ENCODE measurements at places on chromosomes 12 and 14.

DNA sequence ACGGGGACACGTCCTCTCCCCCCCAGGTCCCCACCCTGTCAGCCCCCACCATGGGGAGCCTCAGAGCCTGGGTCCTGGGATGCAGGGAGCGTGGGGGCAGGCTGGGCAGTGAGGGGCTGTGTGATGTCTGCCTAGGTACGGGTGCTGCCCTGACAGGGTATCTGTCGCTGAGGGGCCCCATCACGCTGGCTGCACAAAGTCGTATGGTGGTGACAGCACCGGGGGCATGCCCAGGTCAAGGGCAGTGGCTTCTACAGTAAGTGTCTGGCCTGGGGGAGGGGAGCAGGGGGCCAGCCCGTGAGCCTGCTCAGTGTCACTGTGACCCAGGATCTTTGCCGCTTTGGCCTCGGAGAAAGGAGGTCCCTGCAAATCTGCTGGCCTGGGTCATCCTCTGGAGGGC is 23.3 kb downstream of the PAPLN start:
- no peak for DNase-seq

- DNase-seq = no peak
These were observed 39.9 kb upstream of the BICDL1 start for GRCh38 chr12:119949145-119949544.

DNA sequence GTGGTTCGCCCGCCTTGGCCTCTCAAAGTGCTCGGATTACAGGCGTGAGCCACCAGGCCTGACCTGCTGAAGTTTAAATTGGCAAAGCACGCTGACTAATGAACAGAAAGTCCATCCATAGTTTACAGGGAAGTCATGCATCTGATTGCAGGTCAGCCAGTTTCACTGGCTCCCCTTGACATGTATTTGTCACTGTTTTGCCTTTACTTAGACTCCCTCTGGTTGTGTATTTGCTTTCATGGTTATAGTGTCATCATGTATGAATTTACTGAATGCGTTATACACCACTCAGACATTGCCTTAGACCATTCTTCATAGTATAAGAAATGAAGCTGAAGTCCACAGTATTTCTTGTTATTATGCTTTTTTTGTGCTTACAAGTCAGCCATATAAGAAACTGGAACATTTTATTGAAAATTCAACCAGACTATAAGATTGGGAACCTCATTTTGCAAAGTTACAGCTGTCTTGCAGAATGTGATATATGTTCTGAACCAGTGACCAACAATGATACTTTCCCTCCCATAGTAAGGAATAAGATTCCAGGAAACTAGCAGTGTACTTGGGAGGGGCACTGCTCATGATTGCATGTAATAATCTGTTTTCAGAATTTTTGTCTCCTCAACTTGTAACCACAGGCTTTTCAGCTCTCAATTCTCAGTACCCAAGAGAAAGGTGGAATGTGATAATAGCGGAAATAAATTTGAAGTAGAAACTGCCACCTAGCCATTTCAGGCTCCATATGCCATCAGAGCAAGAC is 51.9 kb upstream of the ATF7IP start:
- no peak for DNase-seq

DNA sequence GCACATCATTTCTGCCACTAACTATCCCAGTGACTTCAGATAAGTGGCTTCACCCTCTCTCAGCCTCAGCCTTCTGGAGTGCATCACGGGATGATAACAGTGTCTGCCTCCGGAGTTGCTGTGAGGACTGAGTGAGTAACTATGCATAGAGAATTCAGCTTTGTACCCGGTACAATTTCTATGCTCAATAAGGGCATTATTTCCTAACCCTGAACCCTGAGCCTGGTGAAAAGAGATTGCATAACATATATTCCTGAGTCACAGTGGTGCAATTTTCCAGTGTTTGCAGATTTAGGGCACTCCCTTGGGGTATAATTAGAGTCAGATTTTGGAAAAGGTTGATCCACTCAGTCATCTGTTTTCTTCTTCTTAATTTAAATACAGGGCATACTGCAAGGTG is 181.1 kb downstream of the PTPN11 start:
- no peak for DNase-seq

- no peak for DNase-seq
These were observed 123.6 kb upstream of the SLC16A7 start for GRCh38 chr12:59472273-59472672.

- DNase-seq = no peak
These were observed 7.5 kb upstream of the PRKAG1 start for GRCh38 chr12:49026101-49026500.

DNA sequence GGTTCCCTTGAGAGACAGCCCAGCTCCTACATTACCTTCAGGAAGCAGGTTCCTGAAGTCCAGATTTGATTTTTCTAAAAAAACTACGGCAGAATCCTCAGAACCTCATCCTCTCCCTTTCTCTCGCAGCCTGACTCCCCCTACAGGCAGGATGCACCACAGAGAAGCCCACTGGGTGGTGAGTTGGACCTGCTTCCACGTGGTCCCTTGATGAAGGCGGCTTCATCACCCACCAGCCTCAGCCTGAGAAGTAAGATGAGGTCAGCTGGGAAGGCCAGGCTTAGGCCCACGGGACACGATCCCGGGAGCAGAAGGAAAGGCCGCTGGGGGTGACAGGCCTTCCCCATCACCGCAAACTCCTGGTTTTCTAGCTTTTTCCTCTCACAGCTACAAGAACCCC is 83.0 kb downstream of the ACTN1 start:
- DNase-seq = no peak

DNA sequence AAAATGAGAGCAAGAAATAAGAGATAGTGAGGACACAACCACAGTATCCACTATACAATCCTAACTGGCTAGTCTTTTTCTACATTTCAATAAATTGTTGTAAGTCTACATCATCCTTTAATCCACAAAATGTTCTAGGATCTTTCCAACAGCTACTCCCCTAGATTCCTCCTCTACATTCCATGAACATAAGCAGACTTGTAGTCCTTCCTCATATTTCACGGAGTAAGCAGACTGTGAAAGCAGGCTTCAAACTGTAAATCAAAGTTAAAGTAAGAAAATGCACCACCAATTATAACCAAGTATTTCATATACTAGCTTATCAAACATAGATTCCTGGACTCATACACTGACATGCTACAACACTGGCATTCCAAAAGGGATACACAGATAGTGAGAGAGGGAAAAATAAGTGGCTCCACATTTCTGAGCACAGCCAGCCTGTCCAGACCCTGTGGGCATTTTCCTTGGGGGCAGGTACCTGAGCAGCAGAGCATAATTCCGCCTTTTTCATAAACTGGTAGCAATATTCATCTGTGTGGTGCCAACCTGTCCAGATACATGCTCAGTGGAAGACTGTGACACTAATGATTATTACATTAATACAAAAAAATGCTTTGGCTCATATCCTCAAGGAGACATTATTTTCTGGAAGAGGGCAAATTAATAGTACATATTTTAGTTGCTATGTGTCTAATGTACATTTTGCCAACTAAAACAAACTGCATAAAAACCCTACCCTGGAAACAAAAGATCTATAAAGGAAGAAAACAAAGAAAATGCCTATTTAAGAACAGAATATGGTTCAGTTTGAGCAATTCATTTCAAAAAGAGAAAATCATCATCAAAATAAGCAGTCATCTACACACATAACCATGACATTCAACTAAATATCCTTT is 113.3 kb upstream of the FSCB start:
- DNase-seq = no peak

- DNase-seq = peak; percentile 65
These were observed 76.8 kb downstream of the HSD17B6 start for GRCh38 chr12:56839915-56840325.

- DNase-seq = no peak
These were observed 149.7 kb upstream of the ARHGAP5 start for GRCh38 chr14:31927348-31927832.
